AG10803 (cell line): ENCODE measurements at places on chromosomes 6 and 20.
A peak's percentile ranks its signal among the peaks of the same experiment; 100 is the strongest.

DNA sequence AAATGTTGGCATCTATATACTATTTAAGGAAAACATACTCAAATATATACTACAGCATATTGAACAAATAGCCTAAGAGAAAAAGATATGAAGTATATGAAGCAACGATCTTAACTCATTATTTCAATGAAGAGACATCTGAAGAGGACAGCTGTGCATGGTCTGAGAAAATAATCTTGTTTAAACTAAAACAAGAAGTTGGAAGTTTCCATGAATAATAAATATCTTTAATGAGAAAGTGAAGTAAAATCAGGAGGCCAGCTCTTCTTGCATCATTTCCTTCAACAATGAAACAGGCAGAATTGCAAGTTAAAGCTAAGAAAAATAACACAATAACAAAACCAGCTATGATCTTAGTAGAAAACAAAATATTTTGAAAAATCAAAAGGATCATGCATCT lies 1265.4 kb upstream of the MAP3K7 start:
- DNase-seq, result no peak

DNA sequence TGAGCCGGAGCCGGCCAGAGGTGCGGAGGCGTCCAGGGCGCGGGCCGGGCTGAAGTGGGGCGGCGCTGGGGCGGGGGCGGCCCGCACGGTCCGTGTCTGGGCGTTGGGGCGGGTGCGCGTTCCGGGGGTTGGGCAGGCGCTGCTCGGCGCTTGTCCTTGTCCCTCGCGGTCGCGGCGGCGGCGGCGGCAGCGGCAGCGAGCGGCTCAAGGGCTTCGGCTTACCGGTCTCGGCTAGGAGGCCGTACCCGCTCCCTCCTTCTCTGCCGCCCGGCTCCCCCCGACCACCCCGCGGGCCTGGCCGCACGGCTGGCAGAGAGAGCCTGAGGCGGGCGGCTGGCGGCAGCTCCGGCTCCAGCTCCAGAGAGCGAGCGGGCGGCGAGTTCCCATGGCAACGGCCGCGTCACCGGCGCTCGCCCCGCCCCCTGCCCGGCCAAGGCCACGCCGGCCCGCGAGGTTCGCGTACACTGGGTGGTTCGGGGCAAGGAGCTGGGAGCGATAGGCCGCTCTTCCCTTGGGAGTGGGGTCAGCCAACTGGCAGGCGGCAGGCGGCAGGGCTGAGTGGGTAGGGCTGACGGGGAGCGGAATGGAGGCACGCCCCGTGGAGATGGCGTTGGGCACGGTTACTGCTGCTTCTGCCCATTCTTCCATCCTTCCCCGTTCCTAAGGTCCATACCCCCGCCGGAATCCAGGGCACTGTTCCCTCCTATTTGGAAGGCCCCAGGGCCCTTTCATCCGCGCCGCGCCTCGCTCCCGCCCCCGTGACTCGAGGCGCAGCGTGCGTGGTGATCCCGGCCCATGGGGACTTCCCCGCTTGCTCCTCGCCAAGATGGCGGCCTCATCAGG lies at the start of gene LRRC73:
Gene LRRC73, minus strand, starts transcription at position 363 of the 843 bp plus-strand sequence. CDS start 561 bp downstream, outside the sequence.
- DNase-seq, result peak; percentile 80

DNA sequence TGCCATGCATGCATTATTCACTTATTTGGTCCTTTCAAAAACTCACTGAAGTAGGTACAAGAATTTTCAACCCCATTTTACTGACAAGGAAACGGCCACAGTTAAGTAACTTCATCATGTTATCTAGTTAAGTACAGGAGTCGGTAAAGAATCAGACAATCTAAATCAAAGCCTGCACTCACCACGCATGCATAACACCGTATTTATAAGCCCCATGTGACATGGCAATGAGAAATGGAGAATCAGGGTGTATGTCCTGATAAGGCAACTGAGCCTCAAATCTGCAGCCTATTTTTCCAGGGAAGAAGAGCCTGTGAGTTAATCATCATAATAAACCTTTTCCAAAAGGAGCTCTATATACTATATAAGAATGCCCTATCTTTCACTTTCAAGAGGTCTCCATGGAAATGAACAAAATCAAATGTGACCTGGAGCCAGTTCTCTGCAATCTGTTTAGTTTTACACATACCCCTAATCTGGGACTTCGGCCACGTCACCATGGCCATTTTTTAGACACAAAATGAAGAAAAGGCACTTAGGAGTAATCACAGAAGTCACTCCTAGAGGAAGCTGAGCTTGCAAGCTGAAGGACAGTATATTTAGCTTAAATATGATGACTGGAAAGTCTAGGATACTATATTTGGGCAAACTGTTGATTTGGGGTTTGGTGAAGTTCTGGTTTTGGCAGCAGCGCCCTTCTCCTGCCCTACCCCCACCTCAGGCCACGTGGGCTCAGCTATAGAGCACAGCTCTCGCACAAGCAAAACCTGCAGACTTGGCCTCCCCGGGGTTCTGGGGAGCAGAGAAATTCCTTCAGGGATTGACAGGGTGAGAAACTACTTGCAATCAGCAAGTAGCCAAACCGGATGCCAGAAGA lies 19.2 kb downstream of the TRAM2 start:
- DNase-seq, result no peak

- no peak for DNase-seq
These were observed 75.2 kb upstream of the SOX4 start for GRCh38 chr6:21518317-21518716.

GRCh38 chr6:12748815-12749521 lies 32.4 kb downstream of the PHACTR1 start:
- peak; percentile 33 for DNase-seq

GRCh38 chr6:33577106-33577535 lies 3.0 kb downstream of the BAK1 start:
- DNase-seq, result no peak

GRCh38 chr20:6588296-6588695 lies 179.2 kb upstream of the BMP2 start:
- no peak for DNase-seq

DNA sequence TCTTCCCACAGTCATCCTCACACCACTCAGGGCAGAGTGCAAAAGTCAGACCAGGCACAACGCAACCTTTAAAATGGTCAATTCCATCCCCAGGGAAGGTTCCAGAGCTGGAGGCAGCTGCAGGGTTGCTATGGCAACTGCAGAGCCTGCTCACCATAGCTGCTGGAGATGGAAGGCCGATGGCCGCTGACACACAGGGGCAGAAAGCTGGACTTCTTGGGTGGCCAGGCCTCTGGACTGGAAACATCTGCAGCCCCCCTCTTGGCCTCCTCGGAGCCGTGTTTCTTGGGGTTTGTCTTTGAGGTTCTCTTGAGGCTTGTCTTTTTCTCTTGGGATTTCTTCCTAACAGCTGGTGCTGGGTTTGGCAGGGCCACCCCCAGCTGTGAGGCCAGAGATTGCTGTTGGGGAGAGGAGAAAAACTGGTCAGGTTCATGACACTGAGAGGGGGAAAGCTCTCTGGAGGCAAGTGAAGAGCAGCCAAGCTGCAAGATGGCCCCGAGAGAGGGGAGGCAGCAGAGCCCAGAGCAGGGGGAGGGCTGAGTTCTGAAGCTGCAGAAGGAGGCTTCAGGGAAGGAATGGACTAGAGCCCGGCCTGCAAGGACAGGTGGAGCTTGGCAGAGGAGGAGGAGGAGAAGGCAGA lies 10.2 kb downstream of the BNIP5 start:
- no peak for DNase-seq

GRCh38 chr20:39534846-39535245 lies 572.7 kb downstream of the DHX35 start:
- DNase-seq, result no peak

- DNase-seq, result no peak
These were observed 268.9 kb downstream of the HIVEP2 start for GRCh38 chr6:142676027-142676443.

DNA sequence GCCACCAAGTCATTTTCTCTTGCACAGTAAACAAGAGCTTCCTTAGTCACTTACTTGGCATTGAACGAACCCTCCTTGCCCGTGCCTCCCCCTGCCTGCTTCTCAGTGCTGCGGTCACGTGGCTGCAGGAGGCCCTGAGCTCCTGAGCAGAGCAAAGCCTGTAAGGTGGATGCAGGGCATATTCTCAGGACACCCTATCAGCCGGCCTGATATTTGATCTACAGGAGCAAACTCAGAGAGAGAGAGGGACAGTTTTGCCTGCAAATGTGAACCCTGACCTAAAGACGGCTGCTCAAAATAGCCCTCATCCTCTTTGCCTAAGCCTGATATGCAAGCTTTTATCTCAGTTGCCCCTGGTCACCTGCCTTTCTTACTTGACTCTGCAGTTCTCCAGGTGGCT lies 93.0 kb upstream of the POPDC3 start:
- DNase-seq, result peak; percentile 23

DNA sequence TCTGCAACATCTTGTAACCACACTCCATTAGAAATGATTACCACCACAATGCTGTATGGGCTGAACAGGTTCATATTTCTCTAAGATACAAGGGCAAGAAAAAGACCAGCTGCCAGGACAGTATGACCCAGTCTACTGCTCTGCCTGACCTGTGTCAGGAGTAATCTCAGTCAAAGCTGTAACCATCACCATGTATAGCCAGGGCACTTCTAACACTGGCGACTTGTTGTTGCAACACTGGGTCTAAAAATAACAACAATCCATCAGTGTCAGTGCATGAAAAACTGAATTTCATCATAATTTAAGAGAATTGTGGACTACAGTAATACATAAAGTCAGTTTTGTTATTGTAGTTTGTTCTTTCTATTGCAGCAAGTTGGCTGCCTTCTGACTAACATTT lies 738.6 kb upstream of the ADGRB3 start:
- DNase-seq, result no peak

- DNase-seq, result peak; percentile 3
These were observed 682.0 kb downstream of the GRIK2 start for GRCh38 chr6:102075539-102075938.

GRCh38 chr6:25578538-25578937 lies 73.5 kb upstream of the SCGN start:
- DNase-seq, result no peak

GRCh38 chr6:96926425-96926824 lies 1.9 kb downstream of the KLHL32 start:
- DNase-seq, result no peak

- no peak for DNase-seq
These were observed 43.0 kb upstream of the PTPN1 start for GRCh38 chr20:50467174-50467573.

DNA sequence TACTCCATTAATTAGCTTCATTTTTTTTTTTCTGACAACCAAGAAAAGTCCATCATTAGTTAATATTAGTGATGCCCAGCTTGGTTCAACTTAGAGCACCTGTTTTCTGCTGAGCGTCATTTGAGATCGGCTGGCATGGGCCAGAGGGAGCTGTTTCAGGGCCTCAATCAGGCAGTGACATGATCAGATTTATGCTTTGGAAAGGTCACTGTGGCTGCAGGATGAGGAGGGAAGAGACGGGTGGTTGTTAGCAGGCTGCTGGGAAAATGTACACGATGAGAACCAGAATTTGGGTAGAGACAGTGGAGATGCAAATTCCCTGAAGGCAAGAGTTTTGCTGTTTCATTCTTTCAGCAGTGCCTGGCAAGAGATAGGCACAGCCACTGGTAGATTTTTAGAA lies 4.4 kb upstream of the STX16 start:
- DNase-seq, result no peak

DNA sequence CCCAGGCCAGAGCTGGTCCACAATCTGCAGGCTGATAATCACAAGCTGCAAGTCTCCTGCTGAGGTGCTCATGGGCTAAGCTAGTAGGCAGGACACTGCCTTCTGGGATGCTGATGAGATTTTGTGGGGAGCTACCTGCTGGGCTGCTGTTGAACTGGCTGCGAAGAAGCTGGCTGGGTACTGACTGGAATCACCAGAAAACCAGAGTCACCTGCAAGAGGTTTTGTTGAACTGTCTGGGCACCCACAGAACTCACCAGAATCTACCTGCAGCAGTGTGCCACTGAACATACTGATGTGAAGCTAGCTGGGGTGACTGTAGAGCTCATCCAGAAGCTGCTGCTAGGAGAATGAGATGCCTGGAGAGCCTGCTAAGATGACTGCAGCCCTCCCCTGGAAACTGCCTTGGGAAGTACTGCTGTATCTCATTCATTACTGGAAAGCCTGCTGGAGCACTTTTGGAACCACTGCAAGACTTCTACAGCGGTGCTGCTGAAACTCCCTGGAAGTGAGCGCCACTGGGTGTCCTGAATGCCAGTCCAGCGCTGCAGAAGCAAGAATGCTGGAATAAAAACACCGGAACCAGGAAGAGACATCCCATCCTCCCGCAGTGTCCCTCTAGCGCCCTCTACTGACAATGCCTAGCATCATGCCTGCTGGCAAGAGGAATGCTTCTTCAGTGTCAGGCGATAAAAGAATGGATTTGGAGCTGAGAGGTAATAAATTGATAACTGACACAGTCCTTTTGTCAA lies 64.9 kb upstream of the ARHGAP18 start:
- peak; percentile 83 for DNase-seq

GRCh38 chr6:9126878-9127560 lies 691.7 kb upstream of the SLC35B3 start:
- peak; percentile 67 for DNase-seq

GRCh38 chr6:97000138-97000537 lies 75.6 kb downstream of the KLHL32 start:
- no peak for DNase-seq
